ENCODE measurements at places on chromosomes 3 and 15. TPM values are rescaled to one million over a fixed set of nuclear protein-coding genes. Genes with fewer than 3 reads are reported as not detected.

GRCh38 chr15:25847051-25847450 lies 16.1 kb downstream of the ATP10A start:
- H3K36me3 ChIP-seq = no peaks in the 10 kb centered on the region
- no peaks in the 10 kb centered on the region for H3K4me1 ChIP-seq
- H3K4me3 ChIP-seq = no peak overlapping the region
- H3K27ac ChIP-seq = no peak overlapping the region
- no peaks in the 10 kb centered on the region for H3K27me3 ChIP-seq

GRCh38 chr3:57160765-57161538 lies 4.2 kb downstream of the IL17RD start:
- H3K27me3 ChIP-seq = no peaks in the 10 kb centered on the region
- no peak for DNase-seq
- no peaks in the 10 kb centered on the region for H3K36me3 ChIP-seq
- H3K27ac ChIP-seq = peak overlapping the region; percentile 1
- no peak overlapping the region for H3K4me3 ChIP-seq

DNA sequence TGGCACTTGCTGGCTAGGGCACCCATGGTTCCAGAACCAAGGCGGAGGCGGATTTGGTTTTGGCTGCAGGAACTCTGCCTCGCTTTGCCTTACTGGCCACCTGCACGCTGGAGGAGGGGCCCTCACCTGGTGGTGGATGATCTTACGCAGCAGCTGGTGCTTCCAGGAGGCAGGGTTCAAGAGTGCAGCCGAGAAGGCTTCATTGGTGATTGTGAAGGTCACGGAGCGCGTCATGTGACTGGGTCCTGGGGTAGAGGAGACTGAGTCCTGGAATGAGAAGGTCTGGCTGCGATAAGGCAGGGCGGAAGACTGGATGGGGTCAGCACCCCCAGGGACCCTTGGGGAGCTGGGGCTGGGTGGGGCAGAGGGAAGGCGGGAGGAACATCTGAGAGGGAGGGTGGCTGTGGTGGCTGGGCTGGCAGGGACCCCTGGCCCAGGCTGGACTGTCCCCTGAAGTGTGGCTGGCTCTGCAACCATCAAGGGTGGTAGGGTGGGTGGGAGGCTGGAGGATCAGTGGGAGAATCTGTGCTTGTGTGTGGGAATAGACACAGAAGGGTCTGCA lies 25.8 kb upstream of the GOLGA6C start:
- H3K4me1 ChIP-seq = no peaks in the 10 kb centered on the region
- H3K27me3 ChIP-seq = no peaks in the 10 kb centered on the region
- no peak for DNase-seq
- no peak overlapping the region for H3K27ac ChIP-seq
- H3K4me3 ChIP-seq = no peak overlapping the region

DNA sequence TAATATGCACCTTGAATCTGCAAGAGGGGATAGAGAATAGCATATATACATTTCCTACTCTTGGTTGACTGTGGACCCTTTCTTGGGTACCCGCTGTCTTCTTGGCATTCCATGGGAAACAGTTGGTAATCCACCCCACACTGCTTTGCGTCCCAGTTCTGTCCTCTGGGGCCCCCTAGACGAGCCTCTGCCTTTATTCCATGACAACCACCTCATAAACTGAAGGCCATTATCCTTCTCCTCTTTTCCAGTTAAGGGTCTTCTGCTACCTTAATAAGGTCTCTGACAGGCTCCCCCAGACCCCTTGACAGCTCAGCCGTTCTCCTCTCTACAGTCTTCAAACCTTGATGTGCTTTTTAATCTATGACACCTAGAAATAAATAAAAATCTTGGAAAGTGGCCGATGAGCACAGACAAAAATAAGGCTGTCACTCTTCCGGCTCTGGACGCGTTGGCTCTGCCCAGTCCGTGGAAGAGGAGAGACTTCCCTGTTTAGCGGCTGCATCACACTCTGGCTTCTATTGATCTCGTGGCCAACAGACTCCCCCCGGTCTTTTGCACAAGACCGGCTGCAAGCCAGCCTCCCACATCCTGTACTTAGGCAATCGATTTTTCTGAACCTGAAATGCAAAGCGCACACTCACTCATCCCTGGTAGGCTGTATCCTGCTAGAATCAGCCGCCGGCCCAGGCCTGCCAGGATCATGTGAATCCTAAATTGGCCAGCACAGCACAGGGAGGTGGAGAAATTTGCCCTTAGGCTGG lies 251.0 kb upstream of the TLE3 start:
- H3K27ac ChIP-seq = no peak overlapping the region
- peak; percentile 28 for DNase-seq
- H3K27me3 ChIP-seq = no peaks in the 10 kb centered on the region
- H3K36me3 ChIP-seq = no peaks in the 10 kb centered on the region

Gene ZBTB47
- 20.4 TPM for total RNA-seq

DNA sequence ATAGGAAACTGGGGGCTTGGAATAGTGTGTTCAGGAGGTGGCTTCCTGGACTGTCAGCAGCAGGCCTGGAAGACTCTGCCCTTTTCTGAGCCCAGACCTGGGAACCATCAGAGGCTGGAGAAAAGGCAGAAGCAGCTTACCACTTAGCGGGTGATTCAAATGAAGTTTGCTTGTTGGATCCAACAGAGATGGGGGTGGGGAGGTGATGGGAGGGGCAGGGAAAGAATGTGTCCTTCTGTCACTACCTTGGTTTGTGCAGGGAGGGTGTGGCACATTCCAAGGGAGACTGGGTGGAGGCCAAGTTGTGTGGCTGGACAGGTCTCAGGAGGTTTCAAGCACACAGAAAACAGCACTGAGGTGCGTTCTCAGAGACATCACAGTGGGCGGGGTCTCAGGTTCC lies 58.8 kb downstream of the TRAK1 start:
- H3K36me3 ChIP-seq = no peaks in the 10 kb centered on the region
- H3K27me3 ChIP-seq = no peaks in the 10 kb centered on the region
- DNase-seq = peak; percentile 60
- no peak overlapping the region for H3K4me3 ChIP-seq
- H3K27ac ChIP-seq = no peak overlapping the region

DNA sequence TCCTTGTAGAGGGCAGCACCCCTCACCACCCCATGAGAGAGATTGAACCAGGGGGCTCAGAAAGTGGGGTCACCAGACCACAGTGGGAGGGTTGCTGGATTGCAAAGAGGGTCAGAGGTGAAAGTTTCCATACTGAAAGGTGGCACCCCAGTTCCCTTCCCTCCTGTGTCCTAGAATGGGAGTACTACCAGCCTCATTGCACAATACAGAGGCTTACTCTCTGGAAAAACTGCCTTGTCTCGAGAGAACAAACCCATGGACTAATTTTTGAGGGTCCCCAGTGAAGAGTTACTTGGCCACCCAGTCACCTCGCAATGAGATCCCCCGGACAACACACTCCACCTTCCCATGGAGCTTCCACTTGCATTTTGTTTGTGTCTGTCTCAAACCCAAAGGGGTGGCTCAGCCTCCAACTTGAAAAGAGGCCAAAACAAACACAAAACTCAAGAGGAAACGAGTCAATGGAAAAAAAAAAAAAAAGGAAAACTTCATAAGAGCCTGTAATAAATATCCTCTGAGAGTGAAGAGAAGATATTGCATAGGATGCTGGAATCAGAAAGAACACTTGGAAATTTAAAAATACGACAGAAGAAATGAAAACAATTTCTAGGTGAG lies 18.6 kb downstream of the MESP2 start:
- DNase-seq = no peak
- H3K36me3 ChIP-seq = peaks cover 8% of the 10 kb centered on the region
- peak overlapping the region; percentile 39 for H3K27ac ChIP-seq
- peaks cover 32% of the 10 kb centered on the region for H3K4me1 ChIP-seq

Data from body of pancreas (tissue), 4 donors.